ENCODE measurements at places on chromosomes 5 and 9. TPM values are rescaled to one million over a fixed set of nuclear protein-coding genes. Genes with fewer than 3 reads are reported as not detected.

GRCh38 chr5:11385901-11386293, 518.3 kb downstream of the CTNND2 start:
- no peak for DNase-seq

DNA sequence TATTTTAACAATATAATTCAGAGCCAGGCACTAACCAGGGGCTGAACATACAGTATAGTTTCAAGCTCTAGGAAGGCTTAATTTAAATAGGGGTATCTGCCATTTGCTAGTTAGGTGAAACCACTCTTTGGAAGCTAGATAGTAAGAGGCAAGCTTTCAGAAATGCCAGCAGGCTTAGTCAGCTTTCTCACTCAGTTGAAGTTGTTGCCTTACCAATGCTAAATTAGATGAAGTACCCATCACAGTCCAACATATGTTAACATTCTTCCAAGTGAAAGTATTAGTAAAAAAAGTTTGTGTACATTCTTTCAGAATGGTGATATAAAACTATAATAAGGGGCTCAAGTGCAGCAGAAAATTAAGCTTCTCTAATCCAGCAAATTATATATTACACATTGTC, 215.0 kb downstream of the CNTLN start:
- no peak for DNase-seq

DNA sequence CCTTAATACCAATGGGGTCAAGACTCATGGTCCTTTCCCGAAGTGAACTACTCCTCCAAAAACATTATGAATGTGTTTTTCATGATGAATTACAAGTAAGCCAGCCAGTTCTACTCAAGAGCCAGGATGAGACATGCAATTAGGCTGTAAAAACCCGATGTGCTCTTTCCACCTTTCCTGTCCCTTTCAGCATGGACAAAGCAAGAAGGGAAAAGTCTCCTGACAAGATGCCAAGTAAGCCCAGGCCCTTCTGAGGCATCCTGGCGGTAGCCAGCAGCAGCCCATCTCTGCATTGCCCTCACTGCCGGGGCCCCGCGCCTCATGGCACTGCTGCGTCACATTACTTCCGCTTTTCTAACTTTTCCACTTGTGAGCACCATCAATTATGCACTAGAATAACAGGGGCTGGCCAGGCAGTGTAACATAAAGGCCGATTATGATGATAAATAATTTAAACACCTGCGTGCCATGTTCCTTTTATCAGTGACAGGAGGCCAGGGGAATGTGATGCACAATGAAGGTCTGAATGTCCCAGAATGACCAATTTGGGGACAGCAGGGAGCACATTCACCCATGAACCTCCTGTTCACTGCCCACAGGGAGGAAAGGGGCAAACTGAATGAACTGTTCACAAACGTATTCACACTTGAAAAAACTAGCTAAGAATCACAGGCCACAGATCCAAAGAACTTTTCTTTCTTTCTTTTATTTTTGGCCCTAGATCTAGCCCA, 37.4 kb downstream of the EFNA5 start:
- DNase-seq = no peak

DNA sequence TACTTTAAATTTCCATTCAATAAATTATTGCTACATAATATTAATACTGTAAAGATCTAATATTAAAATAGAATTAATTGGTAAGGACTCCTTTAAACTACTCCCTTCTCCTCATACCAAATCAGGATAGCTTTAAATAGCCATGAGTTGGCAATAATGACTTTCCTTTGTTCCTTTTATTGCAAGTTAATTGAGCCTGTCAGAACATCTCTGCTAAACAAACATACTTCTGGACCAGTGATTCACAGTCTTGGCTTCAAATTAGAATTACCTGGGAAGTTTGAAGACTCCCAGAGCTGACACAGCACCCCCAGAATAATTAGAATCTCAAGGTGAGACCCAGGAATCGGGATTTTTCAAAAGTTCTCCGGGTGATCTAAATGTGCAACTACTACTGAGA, 18.7 kb downstream of the C5orf58 start:
- no peak for DNase-seq

- no peak for DNase-seq
Measured at GRCh38 chr5:42366051-42366450, 57.2 kb upstream of the GHR start.

- DNase-seq = no peak
Measured at GRCh38 chr5:14257995-14258403, 114.9 kb downstream of the TRIO start.

DNA sequence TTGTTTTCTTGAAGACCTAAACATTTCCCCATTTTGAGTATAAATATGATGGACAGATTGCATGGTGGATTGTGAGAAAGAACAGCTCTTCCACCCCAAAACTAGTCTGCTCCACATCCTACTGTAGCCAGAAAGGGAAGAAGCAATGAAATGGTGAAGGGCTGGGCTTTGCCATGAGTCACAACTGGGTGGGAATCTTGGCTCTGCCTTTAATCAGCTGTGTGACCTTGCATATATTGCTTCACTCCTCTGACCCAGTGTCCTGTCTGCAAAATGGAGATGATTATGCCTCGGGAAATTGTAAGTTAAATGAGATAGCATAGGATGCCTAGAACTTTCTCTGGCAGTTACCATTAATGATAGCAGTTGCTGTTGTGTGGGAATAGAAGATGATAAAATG, 101.9 kb downstream of the PDE8B start:
- peak; percentile 67 for DNase-seq

DNA sequence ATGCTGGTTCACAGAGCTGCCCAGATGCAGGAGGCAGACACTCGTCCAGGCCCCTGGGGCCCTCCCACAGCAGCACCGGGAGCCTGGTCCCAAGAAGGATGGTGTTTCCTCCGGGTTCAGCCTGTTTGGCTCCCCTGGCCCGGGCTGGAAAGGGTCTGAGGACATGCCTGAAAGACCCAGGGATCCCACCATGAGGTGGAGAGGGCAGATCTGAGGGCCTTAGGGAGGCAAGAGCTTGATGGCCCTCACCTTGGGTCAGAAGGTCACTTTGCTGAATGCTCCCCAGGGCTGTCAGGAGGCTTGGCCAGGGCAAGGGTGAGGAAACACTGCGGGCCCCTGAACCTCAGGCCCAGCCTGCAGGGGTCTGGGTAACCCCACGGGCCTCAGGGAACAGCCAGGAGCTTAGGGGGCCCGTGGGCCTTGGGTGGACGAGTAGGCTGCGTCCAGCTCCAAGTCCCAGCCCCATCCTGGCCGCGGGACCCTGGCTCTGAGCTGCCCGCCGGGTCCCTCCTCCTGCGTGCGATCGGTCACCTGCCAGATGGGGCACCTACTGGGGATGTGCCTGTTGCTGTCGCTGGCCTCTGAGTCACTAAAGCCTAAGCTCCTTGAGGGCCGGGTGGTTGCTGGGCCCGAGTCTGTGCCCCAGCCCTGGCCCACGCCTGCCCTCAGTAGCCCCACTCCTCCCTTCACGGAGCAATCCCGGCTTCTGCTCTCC, 106.2 kb downstream of the ZNF354C start:
- DNase-seq = no peak

- DNase-seq = no peak
Measured at GRCh38 chr9:36770025-36770424, 197.3 kb downstream of the MELK start.

DNA sequence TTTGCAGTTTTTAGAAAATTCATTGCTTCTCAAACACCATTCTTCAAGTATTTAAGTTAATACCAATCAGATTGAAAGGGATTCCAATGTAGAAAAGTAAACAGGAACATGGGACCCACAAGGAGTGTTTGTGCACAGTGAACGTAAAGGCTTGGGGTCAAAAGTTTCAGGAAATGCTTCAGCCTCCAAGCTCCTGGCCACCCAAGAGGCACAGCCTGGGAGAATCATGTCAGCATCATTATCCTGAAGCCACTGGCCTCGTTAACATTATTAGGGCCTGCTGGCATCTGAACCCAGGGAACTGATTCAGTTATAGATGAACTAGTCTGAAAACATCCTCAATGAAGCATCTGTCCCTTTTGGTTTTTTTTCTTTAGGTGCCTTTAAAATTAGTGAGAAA, 122.9 kb downstream of the NXNL2 start:
- no peak for DNase-seq

DNA sequence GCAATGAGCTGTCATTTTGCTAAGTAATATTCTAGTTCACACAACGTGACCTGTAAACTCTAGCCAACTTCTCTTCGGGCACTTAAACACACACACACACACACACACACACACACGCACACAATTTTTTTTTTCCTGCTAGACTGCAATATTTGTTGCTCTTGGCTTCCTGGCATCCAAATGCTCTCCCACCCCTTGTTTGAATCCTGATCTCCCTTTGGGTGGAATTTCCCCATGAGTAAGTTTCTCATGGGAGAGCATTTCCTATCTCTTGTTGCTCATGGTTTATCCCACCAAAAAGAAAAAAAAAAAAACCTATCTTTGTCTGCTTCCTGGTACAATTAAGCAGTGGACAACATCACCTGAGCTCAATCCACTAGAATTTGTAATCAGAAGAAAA, 54.7 kb upstream of the TSLP start:
- DNase-seq = no peak

DNA sequence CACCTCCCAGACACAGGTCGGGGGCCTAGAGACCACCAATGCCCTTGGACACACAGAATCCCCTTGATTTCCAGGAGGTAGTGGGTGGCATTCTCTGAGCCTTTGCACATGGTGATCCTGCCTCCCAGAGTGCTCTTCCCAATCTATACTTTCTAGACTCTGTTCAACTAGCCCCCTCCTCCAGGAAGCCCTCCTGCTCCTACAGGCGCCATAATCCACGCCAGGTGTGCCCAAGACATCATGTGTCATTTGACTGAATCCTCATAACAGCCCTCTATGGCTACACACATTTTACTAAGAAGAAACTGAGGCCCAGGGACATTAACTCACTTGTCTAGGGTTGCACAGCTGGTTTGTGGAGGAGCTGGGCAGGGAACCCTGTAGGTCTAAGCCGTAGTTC, 7.1 kb downstream of the BBLN start:
- no peak for DNase-seq

DNA sequence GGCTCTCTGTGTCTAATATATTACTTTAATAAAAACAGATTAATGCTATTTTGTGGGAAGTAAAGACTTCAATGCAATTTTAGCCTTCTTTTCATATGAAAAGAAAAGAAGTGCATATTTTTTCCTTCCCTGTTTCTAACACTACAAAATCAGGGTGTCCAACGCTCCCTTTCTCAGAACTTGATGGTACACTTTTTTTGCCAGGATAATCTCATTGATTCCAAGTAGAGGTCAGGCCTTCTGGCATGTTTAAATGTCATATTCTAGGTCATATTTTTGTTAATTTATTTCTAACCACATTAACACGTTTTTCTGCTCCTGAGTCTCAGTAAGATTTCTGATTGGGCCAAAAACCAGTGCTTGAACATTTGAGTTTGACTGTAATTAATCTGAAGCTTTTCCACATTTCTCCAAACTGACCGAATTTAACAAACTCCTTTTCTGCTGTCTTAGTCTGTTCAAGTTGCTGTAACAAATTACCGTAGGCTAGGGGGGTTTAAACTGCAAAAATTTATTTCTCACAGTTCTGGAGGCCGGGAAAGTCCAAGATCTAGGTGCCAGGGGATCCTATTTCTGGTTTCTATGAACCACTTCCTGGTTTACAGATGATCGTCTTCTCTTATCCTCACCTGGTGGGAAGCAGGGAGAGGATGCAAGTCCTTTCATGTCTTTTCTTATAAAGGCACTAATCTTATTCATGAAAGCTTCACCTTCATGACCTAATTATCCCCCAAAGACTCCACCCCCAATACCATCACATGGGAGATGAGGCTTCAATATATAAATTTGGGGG, 63.2 kb upstream of the ELL2 start:
- DNase-seq = no peak

DNA sequence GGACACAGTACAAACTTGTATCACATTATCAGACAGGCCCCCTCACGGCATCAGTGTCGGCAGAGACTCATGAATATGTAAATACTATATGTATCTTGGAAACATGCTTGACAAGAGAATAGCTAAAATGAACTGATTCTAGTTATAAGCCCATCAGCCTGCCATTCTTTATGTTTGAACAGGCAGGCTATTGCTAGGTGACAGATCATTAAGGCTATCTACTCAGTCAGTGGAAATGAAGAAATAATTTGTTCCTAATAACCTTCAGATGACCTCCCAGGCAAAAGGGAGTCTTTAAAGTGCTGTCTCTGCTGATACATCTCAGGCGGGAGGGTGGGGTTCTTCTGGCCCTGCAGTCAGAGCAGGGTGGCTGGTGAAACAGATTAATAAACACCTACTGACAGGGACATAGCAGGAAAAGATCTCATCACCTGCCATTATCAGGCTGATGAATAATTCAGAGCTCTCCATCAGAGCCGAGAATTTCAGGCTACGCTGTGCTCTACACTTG, 394.2 kb downstream of the RASEF start:
- DNase-seq = no peak

- peak; percentile 21 for DNase-seq
Measured at GRCh38 chr9:135971892-135972291, 10.7 kb upstream of the UBAC1 start.

DNA sequence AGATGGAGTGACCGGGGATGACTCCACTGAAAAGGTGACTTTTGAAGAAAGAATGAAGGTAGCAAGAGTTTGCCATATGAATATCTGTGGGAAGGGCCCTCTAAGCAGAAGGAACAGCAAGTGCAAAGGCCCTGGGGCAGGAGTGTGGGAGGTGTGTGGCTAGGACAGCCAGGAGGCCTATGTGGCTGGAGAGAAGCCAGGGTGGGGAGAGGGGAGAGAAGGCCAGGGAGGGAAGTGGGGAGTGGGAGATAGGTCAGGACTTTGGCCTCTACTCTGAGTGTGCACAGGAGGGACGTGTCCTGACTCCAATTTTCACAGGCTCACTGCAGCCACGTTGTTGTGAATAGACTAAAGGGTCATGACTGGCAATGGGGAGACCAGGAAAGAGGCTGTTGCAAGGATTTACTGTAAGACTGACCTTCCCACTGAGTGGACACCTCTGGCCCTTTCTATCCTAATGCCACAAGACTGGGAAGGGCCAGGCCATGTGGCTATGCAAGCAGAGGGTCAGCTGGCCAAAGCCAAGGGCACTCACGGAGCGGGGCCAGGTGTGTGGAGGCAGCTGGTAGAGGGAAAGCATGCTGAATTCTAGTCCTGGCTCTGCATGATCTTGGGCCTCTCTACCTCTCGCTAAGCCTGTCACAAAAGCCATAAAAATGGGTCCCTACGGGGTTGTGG, 172.4 kb downstream of the PAX5 start:
- DNase-seq = no peak

GRCh38 chr5:138037271-138037670, 4.4 kb upstream of the FAM13B start:
- peak; percentile 48 for DNase-seq

DNA sequence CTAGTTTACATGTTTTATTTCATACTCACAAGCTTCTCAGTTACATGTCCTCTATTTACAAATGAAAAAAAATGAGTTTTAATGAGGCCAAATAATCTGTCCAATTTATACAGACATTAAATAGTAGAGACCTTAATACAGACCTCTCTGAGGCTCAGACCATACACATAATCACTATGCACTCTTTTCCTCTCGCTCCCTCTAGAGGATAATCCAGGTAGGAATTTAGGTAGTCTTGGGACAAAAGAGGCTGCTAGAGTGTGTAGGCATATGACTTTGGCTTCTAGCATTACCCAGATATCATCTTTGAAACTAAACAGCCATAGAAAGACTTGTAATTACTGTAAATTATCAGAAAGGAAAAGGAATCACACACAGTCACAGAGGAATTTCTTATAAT, 444.7 kb downstream of the HINT1 start:
- DNase-seq = no peak

Gene CDH10
- total RNA-seq = 4.4 TPM

Gene PCDHGB3
- 7.1 TPM for total RNA-seq

Gene TLX3
- total RNA-seq = not detected

Gene TAF11L10
- total RNA-seq = not detected

Gene PAPPA
- total RNA-seq = 23.9 TPM

Gene PTGES
- 2.8 TPM for total RNA-seq

Gene PCDHB7
- total RNA-seq = 0.97 TPM

Gene TAF11L5
- not detected for total RNA-seq

Gene PSD2
- not detected for total RNA-seq

Gene LRRC26
- not detected for total RNA-seq

Gene SLC34A3
- total RNA-seq = not detected

Data from adrenal gland (tissue), 19 donors.